Suppressor macrophage treated with lipopolysaccharide for 1 hour (primary cell): ENCODE measurements at places on chromosomes 4 and X.

GRCh38 chr4:85474818-85475630, at the start of gene ARHGAP24:
Gene ARHGAP24 (plus strand): TSS chr4:85475150.
- peak; percentile 89 for DNase-seq

DNA sequence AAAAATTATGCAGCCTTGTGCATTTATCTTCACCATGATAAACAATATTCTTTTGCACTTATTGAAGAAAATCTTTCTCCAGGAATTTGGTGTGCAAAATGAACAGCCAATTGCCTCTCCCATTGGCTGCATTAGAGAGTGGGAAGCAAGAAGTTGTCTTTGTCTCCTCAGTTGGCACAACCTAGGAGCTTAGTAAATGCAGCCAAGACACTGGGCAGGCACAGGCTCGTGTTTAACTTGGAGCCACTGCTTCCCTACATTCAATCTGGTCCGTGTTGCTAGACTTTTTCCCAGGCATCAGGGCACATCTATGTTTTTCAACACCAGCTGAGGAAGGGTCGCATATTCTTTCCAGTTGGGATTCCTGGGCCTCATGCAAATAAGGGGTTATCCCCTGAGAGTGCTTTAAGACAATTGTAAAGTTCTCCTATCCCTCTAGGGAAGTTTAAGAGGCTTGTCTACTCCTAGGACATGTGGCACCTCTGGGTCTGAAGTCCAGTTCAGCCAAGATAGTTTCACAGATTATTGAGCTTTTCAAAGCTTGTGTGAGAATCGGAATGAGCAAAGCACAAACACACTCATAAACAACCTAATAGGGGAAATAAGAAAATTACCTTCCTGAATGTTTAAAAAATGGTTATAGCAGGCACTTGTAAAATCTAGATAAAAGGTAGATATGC, 31.8 kb upstream of the SRD5A3 start:
- DNase-seq: no peak

DNA sequence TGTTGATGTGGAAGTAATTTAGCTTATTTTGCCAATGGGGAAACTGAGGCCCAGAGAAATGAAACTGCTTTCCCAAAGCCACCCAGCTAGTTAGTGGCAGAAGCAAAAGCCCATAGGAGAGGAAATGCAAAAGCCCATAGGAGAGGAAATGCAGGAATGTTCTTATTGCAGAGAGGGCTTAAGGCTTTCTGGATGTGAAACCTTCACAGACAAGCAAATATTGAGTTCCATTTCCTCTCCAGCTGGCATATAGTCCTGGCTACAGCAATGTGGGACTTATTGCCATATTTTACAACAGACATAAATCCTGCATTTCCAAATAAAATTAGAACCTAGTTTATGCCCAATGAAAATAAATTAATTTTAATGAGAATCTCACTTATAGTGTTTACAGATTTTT, 69.7 kb downstream of the TMEM154 start:
- DNase-seq: no peak

- DNase-seq: no peak
Observed at GRCh38 chr4:147682755-147683154, 1.2 kb downstream of the PRMT9 start.

- DNase-seq: no peak
Observed at GRCh38 chr4:10180603-10180926, 64.0 kb upstream of the WDR1 start.

GRCh38 chr4:20368926-20369325, 117.2 kb downstream of the SLIT2 start:
- no peak for DNase-seq

GRCh38 chr4:11072999-11073398, 355.7 kb downstream of the HS3ST1 start:
- DNase-seq: no peak

DNA sequence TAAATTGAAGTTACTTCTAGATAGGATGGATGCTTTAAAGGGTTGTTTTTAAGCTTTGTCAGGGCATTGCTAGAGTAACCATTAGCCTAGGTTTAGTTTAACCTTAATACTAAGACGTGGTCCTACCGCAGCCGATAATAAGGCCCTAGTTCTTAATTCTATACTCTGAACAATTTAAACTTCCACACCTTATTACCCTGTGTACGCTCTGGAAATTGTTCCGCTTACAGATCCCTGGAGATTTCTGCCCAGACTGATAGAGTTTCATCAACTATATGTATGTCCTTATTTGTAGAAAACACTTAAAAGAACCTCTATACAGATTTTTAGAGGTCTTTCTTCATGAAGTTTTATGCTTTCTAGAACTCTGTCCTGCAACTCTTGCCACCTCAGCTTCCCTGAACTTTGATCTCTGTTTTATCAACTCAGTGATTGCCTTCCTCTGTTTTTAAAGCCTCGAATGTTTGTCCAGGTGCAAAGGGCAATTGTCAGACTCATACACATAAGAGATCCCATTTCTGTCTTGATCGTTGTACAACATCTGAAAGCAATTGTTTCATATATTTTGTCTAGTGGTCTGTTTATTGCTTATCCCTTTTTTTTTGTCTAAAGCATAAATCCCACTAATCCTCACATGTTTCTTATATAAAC, 71.1 kb upstream of the VCX start:
- no peak for DNase-seq

DNA sequence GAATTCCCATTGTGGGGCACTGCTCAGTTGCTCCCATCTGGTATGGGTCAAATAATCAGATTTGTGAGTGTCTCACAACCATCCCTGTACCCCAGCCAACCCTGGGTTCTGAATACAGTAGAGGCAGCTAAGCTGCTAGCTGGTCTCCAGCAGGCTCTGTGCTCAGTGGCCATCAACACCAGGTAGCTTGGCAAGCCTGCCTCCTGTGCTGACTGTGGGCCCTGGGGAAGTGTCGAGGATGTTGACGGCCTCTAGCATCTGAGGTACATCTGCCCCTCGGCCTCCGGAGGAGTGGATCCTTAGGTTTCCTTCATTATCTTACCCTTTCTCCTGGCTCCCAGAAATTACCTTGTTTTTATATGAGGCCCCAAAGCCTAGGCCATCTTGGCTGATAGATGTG, 13.3 kb downstream of the RNF4 start:
- DNase-seq: no peak

- no peak for DNase-seq
Observed at GRCh38 chrX:19214311-19214710, 92.0 kb upstream of the ADGRG2 start.

DNA sequence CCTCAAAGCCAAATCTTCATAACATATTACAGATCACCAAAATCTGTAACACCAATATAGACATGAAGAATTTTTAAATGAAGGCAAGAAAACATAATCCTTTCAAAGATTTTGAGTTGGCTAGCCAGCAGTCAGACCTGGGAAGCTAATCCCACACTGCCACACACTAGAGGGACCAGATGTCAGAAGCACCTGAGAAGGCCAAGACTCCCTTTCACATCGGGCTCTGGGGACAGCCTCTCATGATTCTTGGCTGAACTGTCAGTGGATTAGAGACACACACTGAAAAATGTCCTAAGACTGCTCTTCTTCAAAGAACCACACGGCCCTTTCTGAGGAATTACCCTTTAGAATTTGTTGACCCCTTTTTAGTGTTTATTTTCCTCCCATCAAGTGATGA, 28.2 kb upstream of the SPATA4 start:
- no peak for DNase-seq

- no peak for DNase-seq
Observed at GRCh38 chr4:73702796-73703287, 37.5 kb upstream of the CXCL8 start.

- DNase-seq: no peak
Observed at GRCh38 chr4:68865188-68865638, 49.4 kb downstream of the UGT2B10 start.

DNA sequence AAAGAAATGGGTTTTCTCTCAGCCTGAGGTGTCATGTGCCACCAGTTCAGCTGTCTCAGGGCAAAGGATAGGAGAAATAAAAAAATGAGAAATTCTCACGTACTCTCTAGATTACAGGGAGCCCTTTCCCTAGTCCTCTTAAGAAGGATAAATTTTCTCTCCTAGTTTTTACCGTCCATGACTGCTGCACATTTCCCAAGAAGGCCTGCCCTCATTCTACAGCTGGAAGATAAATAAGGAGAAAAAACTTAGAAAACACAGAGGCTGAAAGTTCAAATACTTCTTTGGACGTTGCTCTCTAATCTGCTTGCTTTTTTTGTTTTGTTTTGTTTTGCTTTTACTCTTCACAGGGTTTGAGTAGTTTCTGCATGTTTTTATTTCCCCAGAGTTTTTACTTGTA, 211.9 kb downstream of the DCAF12L2 start:
- DNase-seq: no peak

- no peak for DNase-seq
Observed at GRCh38 chr4:7356667-7357310, 77.9 kb downstream of the PSAPL1 start.

- DNase-seq: no peak
Observed at GRCh38 chr4:108058685-108059440, 69.2 kb downstream of the HADH start.

DNA sequence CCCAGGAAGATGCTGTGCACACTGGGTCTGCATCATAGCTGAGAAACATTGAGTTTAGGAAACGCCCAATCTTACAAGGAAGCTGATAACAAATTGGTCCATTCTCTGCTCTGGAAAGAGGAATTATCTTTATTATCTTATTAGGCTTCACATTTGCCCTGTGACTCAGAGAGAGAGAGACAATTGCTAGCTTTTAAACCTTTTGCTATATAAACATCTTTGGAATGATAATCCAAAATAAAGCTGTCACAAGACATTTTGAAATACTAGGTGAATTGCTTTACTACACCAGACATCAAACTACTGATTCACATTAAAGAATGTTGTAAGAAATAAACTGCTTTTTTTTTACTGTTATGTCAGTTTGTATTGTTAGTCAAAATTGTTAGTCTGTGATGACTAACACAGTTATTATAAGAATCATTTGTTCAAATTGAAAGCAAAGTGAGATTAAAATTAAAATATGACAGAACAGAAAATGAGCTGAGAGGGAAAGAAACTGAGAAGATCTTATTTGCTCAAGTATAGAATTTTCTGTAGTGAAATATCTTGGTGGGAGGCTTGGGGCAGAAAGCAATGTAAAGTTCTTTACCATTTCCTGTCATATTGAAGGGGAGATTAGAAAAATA, 765.4 kb upstream of the PCDH10 start:
- DNase-seq: no peak

DNA sequence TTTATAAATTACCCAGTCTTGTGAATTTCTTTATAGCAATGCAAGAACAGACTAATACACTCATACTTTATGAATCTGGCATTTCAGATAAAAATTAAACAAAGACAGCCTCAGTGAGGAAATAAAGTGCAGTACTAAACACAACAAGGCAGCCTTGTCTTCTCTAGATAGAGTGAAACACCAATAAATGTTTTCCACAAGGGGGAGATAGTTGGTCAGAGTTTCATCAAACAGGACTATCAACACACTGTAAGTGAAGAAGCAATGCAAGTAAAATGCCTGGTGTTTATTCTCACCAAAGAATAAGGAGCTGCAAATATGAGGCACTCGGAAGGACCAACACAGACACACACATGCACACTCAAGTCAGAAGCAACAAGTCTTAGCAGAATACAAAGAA, 62.8 kb downstream of the FAM9B start:
- peak; percentile 65 for DNase-seq

DNA sequence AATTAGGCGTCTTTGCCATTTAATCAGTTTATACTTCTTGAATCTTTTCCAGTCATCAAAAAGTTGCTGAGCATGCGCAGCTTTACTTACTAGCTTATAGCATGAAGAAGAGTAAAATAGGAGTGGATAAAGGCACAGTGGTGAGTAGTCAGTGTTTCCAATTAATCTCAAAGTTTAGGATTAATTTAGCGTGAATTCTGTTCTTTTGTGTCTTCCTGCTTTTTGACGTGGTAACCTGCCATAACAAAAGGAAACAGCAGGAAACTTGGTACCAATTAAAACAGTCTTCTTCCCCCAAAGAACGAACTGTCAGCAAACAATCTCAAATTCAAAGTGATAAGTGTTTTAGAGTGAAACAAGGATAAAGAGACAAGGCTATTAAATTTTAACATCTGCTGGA, 61.9 kb downstream of the TET2 start:
- no peak for DNase-seq

- peak; percentile 52 for DNase-seq
Observed at GRCh38 chrX:68829582-68830418, 979 bp downstream of the EFNB1 start.

DNA sequence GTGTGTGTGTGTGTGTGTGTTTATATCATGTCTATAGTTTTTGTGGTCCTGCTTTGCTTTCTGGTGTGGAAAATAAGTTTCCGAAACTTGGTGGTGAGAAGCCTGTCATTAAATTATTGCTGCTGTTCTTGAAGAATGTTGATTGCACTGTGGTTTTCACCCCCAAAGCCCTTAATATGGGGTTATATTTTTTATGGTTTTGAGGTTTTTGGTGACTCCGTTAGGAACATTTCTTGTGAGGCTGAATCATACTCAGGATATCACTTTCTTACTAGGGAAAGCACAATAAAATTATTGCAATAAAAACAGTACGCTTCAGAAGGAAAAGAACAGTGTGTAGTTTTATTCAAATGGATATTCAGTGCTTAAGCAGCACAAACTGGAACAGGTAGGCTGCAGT, 539.1 kb upstream of the MAGEB18 start:
- no peak for DNase-seq

DNA sequence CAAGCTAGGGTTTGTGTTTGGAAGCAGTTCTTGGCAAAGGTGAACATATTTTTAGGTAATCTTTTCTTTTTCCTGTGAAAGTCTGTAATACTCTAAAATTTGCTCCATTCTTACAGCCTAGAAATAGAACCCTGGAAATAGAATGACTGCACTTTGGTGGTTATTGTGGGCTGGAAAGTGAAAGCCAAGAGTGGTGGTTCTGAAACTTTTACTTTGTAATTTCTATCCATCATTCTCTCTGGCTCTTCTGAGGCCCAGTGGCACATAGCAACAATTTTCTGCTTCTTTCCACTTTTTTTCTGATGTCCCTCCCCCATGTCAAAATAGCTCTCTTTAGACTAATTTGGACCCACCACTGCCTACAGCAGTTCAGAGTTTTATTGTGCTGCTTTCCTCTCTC, 300.4 kb upstream of the RPS6KA3 start:
- no peak for DNase-seq

DNA sequence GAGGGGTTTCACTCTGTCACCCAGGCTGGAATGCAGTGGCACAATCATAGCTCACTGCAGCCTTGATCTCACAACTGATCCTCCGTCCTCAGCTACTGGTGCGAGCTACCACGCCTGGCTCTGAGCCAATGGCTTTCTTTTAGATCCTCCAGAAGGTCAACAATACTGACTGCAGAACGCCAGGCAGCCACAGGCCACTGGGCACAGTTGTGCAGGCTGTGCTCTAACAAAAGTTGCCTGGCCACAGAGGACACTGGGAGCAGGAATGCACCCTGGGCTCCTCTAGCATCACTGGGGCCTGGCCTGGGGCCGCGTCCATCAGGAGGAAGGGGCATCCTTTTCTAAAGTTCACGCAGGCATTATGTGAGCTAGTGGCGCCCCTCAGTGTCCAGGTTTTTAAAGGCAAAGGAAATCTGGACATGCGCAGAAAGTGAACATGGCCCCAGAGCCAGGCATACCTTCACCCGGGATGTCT, 14.9 kb upstream of the PORCN start:
- peak; percentile 25 for DNase-seq

DNA sequence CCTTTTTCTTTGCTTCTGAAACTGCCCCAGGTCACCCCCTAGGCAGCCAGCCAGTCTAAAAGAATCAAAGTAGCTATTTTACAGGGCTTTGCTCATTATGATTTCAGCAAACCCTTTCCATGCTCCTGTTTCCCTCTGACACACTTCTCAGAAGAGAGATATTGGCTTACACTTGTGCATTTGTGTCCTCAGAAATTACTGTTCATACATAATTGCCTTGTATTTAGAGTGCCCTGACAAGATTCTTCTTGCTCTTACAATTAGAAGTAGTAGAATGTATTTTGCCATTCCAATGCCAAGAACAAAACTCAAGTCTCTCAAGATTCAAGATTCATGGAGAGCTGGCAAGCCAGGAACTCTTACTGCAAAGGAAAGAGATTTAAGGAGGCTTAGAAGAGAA, 531.0 kb upstream of the ZFP42 start:
- no peak for DNase-seq
